ENCODE measurements at places on chromosomes 6 and 20.

DNA sequence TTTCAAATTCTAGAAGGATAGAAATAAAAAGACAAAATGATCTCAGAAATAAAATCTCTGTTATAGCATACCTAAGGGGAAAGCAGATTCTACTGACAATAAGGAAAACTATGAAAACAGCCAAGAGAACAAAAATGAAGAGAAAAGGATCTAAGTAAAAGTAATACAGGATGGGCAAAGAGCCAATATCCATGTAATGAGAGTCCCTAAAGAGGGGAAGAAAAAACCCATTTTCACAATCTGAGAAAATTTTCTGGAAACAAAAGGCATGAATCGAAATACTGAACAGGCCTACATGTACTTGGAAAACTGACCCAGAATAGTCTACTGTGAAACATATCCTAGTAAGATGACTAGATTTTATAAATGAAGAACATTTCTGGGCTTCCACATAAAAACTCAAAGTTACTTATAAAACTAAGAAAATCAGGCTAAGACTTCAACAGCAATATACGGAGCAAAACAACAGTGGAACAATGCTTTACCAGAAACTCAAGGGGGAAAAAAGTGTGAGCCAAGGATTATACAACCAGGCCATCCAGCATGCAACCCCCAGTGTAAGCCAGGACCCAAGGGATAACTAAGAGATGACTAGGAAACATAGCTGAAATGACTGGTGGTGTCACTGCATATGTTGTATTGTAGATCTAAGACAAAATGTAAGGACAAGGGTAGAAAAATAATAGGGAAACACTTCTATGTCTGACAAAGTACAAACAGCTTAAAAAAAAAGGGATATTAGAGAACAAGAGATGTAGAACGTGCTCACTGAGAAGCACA is 10.2 kb downstream of the NAPB start:
- no peak for DNase-seq

DNA sequence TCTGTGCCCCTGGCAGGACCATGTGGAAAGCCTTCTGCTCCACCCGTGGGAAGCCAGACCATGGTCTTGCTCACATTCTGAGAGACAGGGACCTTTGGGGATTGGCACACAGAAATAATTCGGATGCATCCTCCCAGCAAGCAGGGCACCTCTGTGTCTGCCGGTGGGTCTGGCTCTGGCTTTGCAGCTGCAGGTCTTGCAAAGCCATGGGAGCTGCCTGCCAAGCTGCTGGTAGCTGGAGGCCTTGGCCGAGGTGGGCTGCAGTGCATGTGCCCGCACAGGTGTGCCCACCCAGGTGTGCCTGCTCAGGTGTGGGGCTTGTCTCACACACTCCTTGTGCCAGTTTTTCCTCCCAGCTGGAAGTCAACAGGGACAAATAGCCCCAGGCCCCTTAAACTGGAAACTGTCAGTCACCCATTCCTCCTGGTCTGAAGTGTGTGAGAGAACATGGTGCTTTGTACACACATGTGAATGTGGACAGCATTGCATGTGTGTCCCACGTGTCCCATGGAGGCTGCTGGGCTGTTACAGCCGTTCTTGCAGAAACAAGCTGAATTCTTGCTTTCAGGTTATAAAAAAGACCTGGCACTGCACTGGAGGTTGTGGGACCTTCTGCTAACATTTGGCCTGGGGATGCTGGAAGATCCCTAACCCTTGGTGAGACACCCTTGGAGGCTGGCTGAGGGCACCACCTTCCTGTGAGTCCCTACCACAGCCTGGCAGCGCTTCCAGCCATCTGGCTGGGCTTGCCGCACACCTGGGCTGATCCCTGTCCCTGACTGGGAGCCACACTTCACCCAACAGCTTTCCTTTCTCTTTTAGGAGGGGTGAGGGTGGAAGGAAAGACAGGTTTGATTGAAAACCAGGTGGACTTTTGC is 54.9 kb upstream of the SMOC2 start:
- DNase-seq = no peak

- DNase-seq = no peak
Observed at GRCh38 chr6:117536317-117536716, 53.8 kb downstream of the DCBLD1 start.

DNA sequence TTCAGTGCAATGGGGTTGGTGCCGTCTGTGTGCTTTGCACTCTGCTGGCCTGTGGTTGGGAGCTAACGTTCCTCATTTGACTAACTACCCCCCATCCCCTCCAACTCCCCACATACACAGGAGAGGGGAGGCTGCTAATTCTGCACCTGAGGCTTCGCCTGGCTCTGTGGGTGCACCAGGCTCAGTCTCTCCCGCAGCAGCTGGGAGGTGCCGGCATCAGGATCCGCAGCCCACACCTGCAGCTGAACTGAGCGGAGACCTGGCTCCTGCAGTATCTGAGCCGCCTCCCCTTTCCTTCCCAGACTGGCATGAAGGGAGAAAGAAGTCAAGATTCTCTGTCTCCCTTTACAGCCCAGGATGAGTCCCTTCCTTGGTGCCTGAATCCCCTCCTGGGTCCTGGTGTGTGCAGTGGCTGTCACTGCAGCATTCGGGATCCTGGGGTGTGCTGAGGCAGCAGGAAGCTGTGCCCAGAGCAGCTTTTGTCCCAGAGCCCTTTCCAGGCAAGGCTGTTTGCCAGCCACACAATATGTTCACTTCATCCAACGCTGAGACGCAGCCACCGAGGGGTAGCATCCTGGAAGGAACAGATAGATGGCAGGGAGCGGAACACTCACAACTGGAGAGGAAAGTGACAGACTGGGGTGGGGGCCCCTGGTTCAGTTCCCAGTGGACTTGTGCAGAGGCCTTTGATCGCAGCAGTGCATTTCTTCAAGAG is 70.2 kb downstream of the CDH4 start:
- DNase-seq = no peak

GRCh38 chr6:169858293-169858934 is 107.0 kb downstream of the ERMARD start:
- DNase-seq = no peak

GRCh38 chr6:79631693-79632172 is 604 bp downstream of the SH3BGRL2 start:
- DNase-seq = no peak

- no peak for DNase-seq
Observed at GRCh38 chr6:33543116-33543515, 37.0 kb downstream of the BAK1 start.

DNA sequence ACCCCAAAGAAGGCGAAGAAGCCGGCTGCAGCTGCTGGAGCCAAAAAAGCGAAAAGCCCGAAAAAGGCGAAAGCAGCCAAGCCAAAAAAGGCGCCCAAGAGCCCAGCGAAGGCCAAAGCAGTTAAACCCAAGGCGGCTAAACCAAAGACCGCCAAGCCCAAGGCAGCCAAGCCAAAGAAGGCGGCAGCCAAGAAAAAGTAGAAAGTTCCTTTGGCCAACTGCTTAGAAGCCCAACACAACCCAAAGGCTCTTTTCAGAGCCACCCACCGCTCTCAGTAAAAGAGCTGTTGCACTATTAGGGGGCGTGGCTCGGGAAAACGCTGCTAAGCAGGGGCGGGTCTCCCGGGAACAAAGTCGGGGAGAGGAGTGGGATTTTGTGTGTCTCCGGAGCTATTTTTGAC is 69.6 kb downstream of the HFE start:
- DNase-seq = no peak

GRCh38 chr6:167350731-167351655 is 26.1 kb downstream of the TTLL2 start:
- peak; percentile 75 for DNase-seq

DNA sequence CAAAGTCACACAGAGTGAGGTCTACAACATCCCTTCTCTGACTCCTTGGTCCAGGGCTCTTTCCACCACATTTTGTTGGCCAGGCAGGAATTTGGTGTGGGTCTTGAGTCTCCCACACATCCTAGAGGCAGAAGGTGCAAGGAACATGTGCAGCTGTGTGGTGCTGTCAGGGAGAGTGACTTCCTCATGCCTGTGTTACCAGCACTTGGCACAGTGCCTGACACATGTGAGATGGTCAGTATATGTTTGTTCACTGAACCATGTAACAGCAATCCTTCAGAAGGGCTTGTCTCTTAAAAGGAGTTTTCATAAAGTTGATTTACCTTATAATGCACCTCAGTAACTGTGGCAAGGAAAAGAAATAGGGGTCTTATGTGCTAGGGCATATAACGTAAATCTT is 168.5 kb downstream of the CDC5L start:
- peak; percentile 8 for DNase-seq

DNA sequence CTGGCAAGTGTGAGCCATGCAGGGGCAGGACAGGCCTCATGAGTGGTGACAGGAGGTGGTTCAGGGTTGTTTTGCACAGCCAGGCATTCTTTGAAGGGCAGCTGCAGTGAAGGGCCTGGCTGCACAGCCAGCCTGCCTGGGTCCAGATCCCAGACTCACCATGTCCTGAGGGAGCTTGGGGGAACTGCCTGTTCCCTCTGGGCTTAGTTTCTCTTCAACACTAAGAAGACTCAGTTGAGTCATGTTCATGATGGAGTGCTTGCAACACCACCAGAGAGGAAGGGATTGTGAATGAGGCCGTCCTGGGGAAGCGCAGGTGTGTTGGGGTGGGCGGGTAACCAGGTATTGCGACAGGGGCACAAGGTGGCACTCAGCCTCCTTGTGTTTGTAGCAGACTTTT is 102.4 kb downstream of the CDH26 start:
- DNase-seq = no peak

GRCh38 chr6:111150577-111150976 is 63.3 kb downstream of the SLC16A10 start:
- no peak for DNase-seq

- no peak for DNase-seq
Observed at GRCh38 chr20:51811042-51811355, 8.7 kb upstream of the SALL4 start.

GRCh38 chr6:10520468-10520867 is 683 bp upstream of the GCNT2 start:
- DNase-seq = no peak

GRCh38 chr6:44969446-44970185 is 358.5 kb upstream of the RUNX2 start:
- no peak for DNase-seq

GRCh38 chr6:140052736-140053729 is 678.6 kb upstream of the CITED2 start:
- DNase-seq = peak; percentile 35

DNA sequence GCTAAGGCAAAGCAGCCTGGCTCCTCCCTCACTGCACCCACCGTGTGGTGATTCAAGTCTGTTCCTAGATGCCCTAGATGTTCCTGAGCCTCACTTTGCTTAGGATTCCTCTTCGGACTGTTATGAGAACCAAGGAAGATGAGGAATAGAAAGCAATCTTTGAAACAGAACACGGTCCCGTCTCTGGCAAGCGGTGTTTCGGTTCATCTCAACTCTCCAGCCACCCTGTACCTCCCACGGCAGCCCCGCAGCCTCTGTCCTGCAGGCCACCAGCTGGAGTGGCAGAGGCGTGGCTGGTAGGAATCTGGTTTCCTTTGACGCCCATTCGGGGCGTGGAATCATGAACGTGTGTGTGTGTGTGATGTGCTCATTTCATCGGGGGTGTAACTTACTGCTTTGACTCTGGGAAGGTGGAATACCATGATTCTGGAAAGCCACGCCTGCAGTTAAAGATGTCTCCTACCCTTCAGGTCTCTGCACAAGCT is 21.3 kb downstream of the PDE10A start:
- DNase-seq = no peak

GRCh38 chr20:38951611-38952010 is 10.5 kb upstream of the DHX35 start:
- no peak for DNase-seq

- DNase-seq = peak; percentile 52
Observed at GRCh38 chr6:45422503-45423110, 44.9 kb upstream of the SUPT3H start.

- DNase-seq = no peak
Observed at GRCh38 chr6:165146456-165146855, 162.9 kb downstream of the C6orf118 start.

DNA sequence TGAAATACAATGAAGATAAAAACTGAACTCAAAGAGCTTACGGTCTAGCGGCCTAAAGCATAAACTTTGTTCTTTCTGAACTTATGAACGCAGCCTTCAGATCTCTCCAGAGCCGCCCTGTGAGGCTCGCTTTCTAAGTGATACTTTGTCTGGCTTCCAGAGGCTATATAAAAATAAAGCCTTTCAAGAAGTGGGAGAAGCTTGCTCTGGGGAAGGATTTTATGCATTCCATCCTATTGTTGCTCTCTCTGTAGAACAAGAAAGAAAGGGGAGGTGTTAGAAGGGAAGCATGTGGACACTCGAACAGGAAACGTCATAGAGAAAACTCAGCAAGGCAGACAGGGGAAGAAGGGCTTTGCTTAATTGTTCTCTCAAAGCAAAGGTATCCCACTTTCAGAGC is 77.0 kb downstream of the TBX18 start:
- no peak for DNase-seq

DNA sequence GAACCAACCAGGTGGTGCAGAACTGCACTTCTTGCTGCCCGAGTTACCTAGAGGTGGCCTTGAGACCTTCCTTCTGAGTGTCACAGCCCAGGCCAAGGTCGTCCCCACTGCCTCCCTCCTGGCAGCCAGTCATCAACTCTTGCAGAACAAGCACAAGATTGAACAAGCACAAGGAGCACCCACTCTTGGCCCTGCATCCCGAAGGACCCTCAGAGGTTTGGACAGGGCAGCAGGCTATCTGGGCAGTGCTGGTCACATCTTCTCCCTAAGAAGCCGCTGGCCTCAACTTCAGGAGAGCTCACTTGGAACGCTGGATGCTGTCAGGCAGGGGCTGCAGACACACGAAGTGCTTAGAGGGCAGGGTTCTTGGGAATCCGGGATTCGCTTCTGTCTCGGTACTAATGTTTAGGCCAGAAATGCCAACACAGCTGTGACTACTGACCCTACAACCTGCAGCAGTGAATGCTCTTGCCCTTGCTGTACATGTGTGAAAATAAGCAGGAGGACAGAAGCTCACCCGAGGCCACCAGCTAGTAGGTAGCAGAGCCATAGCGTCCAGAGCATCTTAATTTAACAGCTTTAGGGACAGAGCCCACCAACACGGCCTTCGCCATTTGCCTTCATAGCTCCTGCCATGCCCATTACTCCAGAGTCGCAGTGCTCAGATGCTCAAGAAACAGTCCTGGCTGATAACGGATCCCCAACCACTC is 4.0 kb upstream of the ACSS1 start:
- DNase-seq = no peak

GRCh38 chr6:141483598-141484061 is 649.1 kb upstream of the GJE1 start:
- DNase-seq = peak; percentile 90

- no peak for DNase-seq
Observed at GRCh38 chr6:157253017-157253416, 70.3 kb downstream of the TMEM242 start.

DNA sequence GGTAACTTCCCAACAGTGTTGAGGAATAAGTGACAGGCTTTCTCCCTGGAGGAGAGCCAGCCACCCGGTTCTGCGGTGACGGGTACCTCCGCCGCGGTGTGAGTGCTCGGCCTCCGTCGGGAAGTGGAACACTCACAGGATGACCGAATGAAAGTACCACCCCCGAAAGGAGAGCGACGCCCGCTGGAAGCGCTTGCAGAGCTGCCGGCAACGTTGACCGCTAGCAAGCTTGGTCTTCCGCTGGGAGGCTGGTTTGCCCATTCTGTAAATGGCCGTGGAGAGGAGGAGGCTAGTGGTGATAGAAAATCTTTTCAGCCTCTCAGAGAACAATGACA is 614 bp upstream of the TMEM242 start:
- peak; percentile 73 for DNase-seq
